Endothelial cell (in vitro differentiated cells): ENCODE measurements at places on chromosomes 5 and 9.

- no peak for DNase-seq
Measured at GRCh38 chr9:77997611-77998284, 33.9 kb downstream of the GNAQ start.

GRCh38 chr5:153983885-153984284, 54.8 kb downstream of the FAM114A2 start:
- no peak for DNase-seq

- DNase-seq, result no peak
Measured at GRCh38 chr5:15587916-15588315, 87.9 kb downstream of the FBXL7 start.

DNA sequence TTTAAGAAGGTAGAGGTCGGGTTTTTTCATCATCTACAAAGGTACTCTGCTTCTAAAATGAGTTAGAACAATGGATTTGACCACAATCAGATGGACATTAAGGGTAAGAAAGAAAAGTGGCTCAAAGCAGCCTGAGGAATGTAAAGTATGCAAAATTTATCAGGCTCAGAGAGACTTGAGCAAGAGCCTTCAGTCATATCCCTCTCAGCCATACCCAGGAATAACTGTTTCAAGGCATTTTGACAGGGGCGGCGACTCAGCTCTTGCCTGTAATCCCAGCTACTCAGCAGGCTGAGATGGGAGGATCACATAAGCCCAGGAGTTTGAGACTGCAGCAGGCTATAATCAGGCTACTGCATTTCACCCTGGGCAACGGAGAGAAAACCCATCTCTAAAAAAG, 38.8 kb upstream of the ANXA2R start:
- no peak for DNase-seq

DNA sequence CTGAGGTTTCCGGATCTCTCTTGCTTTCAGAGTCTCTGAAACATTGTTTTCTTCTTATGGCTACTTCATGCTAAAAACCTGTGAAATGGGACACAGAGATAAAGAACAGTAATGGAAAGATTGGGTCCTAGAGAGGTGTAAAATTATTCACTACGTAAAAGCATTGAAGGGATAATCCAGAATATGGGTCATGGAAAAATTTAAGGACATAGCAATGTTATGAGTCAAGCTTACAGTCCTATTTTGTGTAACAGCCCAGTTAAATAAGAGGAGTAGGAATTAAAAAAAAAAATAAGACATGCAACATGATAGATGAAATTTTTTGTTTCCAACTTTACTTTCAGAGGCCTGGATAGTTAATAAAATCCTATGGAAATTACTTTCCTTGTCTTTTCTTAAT, 61.9 kb upstream of the ELL2 start:
- no peak for DNase-seq
